NCI-H1105 (cell line): ENCODE measurements at places on chromosomes 12 and 14.

GRCh38 chr12:92042791-92043531 lies 102.7 kb downstream of the BTG1 start:
- no peak for DNase-seq

DNA sequence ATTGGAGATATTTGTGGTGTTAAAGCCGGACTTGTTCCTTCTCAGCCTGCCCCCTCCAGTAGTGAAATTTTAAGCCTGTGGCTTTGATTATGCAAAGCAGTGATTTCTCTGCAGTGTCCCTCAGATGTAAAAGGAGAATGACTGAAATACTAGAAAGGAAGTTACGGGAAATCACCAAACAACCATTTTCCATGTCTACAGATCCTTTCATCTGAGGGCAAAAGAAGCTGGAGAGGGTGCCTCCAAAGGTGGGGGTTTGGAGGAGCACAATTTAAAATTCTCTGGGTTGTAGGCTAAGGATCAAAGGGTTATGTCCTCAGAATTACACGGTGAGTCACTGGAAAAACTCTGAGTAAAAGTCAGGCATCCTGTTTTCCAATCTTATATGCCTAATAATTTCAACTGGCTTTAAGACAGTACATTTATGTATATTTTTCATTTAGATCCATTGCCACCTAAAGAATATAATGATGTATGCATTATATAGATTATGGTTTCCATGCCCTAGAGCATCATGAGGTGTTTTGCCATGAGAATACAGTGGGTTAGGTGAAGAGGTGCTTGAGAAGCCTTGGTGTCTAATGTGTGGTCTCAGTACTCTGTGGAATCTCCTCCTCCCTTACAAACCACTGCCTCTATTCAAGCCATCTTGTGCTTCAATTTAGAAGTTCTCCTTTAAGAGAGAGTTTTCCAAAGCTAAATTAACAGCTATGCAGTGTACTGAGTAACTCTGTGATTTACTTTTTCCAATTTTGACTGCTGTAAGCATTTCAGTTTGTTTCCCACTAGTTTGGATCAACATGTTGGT lies 362.1 kb downstream of the RAD51B start:
- no peak for DNase-seq

- no peak for DNase-seq
Observed at GRCh38 chr12:64729909-64730587, 29.2 kb downstream of the GNS start.

- DNase-seq = peak; percentile 76
Observed at GRCh38 chr12:121238604-121239350, 28.8 kb downstream of the P2RX4 start.

DNA sequence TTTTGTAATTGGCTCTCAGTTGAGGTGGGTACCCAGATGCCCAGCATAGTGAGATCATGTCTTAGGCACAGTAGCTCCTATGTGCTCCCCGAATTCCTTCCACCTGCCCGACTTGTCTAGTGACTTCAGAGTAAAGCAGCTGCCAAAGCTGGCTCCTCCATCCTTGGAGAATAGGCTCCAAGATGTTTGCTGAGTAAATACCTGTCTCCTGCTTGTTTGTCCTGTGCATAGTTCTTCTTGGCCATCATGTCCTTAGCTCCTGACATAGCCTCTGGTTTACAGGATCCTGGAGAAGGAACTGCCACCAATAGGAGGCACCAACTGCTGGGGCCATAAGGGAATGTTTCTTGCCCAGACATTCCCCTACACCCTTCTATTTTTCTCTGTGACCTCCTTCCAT lies 52.6 kb upstream of the CISTR start:
- no peak for DNase-seq

GRCh38 chr12:113043240-113043639 lies 13.3 kb upstream of the DTX1 start:
- DNase-seq = no peak

GRCh38 chr12:101591781-101592180 lies 3.0 kb upstream of the MYBPC1 start:
- no peak for DNase-seq

DNA sequence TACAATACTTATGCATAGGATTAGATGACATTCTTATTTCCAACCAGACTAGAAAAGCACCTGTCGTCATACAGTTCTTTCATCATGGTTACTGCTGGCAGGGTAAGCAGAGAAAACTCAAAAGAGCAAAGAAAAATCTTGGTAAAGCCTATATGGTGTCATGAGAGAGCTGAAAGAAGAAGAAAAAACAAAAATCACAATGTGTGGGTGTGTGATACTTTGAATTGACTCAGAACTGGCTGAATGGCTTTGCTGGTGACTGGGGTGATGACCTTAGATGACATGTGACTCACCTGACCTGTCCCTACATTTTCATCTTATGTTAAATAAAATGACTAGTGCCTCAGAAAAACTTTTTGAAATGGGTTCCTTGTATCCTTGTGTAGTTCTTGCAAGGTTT lies 278.1 kb upstream of the LMO3 start:
- DNase-seq = no peak

GRCh38 chr14:32597771-32598170 lies 268.7 kb downstream of the AKAP6 start:
- no peak for DNase-seq

DNA sequence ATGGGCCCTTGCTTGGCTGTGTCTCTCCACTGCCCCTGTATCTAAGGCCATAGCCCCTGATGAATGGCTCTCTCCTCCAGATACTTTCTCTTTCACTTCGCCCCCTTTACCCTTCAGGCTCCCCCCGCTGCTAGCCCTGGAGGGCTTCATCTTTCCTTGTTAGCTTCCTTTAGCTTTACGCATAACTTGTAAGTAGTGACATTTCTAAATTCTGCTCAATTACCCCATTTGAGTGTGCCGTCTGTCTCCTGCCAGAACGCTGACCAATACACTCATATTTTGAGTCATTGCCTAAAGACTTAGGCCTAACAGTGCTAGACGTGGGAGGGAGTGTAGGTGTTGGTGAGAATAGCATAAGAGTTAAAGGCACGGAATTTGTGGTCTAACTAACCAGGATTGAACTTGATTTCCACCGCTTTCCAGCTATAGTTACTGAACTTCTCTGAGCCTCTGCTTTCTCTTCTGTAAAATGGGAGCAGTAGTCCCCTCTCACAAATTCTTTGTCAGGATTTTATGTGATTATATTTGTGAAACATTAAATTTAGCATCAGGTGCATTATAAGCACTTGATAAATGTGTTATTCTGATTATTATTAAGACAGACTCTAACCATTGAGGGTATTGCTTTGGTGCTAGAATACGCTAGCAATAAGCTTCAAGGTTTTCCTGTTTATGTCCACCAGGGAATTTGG lies 129.3 kb downstream of the ZFP36L1 start:
- DNase-seq = no peak

- DNase-seq = no peak
Observed at GRCh38 chr12:118781692-118782091, 199.6 kb upstream of the SRRM4 start.

GRCh38 chr14:67167420-67168109 lies 21.7 kb upstream of the GARIN2 start:
- no peak for DNase-seq

GRCh38 chr14:99534863-99535262 lies 53.7 kb downstream of the CCNK start:
- no peak for DNase-seq

- peak; percentile 33 for DNase-seq
Observed at GRCh38 chr12:54394281-54394719, 9.8 kb upstream of the ZNF385A start.

DNA sequence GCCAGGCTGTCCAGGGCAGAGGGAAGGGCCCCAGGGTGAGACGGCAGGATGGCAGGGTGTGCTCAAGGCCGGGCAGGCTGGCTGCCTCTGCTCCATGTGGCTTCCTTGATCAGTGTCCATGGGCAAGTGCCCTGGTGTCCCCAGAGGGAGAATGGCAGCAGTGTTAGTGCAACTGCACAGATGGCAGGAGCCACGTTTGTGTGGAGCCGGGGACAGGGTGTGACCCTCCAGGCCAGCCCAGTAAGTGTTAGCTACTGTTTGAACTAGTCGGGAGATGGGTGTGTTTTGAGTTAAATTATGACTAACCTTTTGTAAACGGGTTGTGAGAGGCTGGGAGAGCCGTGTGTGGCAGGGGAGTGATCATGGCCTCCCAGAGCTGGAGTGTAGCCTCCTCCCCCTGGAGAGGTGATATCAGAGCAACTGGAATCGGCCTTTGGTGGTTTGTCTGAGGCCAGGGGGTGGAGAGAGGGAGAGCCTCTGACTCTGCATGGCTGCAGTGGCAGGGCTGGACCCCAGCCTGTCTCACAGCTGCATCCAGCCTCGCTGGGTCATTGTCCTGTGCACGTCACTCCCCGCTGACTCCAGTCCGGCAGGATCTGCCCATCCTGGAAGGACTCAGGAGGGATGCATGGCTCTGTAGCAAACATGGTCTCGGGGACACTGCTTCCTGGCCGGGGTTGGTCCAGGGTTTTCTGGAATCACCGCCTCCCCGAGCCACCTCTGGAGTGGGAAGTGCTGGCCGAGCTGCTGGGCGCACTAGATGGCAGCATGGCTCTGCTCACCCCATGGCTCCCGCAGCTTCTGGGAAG lies 27.8 kb downstream of the AACS start:
- DNase-seq = no peak

- no peak for DNase-seq
Observed at GRCh38 chr14:68210729-68211299, 391.2 kb downstream of the RAD51B start.

DNA sequence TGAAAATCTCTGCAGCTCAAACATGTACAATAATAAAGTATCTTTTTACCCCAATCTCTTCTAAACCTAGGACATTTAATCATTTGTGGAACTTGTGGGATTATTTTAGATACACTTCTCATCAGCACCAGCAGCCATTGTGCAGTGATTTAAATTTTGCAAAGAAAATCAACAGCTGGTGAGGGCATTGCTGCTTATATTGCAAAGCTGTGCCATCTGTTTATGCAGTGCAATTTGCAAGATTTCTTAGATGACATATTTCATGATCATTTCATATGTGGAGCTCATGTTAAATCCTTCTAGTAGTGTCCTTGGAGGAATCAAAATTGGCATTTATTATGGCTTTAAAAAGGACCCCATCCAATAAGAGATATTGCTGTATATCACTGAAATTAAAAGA lies 320.7 kb downstream of the BTG1 start:
- DNase-seq = no peak

GRCh38 chr14:95258156-95258555 lies 61.6 kb downstream of the CLMN start:
- DNase-seq = no peak

DNA sequence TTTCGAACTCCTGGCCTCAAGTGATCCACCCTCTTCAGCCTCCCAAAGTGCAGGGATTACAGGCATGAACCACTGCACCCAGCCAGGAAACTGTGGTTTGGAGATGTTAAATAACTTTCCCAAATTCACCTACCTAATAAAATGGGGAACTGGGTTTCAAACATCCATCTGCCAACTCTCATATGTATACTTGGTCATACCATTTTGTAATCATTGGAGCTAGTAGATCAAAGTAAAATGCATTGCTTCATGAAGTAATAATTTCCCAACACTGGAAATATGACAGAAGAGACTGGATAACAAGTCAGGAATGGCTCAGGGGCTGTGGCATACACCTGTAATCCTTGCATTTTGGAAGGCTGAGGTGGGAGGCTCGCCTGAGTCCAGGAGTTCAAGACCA lies 5.3 kb upstream of the HECTD1 start:
- DNase-seq = no peak

DNA sequence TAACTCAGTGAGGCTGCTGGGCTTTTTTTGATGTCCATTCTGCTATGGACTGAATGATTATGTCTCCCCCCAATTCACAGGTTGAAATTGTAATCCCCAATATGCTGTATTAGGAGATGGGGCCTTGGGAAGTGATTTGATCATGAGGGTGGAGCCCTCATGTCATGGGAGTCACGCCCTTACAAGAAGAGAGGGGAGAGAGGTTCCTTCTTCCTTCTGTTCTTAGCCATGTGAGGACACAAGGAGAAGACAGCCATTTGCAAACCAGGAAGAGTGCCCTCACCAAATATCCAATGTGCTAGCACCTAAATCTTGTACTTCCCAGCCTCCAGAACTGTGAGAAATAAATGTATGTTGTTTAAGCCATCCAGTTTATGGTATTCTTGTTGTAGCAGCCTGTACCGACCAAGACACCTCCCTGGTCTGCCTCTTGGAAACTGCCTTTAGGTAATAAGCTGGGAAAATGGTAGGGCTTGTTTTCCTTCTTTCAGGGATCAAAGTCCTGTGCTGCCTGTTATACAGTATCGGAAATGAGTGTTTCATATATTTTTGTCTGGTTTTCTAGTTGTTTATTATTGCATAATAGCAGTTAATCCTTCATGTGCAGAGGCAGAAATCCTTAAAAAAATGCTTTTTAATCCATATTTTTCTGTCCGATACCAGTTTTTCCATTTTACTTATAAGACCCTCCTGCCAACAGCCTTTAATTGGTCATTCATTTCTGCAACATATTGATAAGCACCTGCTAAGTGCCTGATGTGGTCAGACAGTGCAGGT lies 16.3 kb downstream of the BORCS5 start:
- DNase-seq = no peak

DNA sequence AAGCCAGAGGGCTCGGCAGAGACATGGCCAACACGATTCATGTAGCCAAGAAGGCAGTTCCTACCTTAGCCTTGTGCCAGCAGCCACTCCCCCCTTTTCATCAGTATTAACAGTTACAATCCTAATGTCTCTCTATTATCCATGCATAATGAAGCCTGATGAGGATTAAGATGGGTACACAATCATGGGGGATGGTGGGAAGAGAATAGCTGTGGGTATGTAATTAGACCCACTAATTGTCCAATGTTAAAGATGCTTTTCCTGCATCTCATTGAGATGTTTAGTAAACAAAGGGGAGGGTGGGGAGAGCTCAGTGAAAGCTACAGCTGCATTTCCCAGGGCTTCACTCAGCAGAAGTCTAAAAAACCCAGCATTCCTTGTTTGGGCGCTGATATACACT lies 70.4 kb upstream of the CMKLR1 start:
- no peak for DNase-seq

- DNase-seq = no peak
Observed at GRCh38 chr14:56812364-56813141, 2.3 kb upstream of the OTX2 start.

- DNase-seq = no peak
Observed at GRCh38 chr14:100362311-100362927, 39.3 kb downstream of the SLC25A47 start.
